ENCODE measurements at places on chromosomes 7 and 10. TPM values are rescaled to one million over a fixed set of nuclear protein-coding genes. Genes with fewer than 3 reads are reported as not detected.

GRCh38 chr10:87849001-87849400, 14.3 kb downstream of the KLLN start:
- H3K27ac ChIP-seq = no peak overlapping the region
- no peaks in the 10 kb centered on the region for H3K4me1 ChIP-seq
- no peak overlapping the region for H3K4me3 ChIP-seq
- H3K27me3 ChIP-seq = no peaks in the 10 kb centered on the region

DNA sequence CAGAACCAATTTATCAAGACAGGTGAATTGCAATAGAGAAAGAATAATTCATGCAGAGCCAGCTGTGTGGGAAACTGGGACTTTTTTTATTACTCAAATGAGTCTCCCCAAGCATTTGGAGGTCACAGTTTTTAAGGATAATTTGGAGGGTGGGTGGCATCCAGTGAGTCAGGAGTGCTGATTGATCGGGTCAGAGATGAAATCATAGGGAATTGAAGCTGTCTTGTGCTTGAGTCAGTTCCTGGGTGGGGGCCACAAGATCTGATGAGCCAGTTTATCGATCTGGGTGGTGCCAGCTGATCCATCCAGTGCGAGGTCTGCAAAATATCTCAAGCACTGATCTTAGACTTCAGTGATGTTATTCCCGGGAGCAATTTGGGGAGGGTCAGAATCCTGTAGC, 9.9 kb upstream of the MYO1G start:
- no peak overlapping the region for H3K4me3 ChIP-seq
- no peaks in the 10 kb centered on the region for H3K27me3 ChIP-seq
- peaks cover 1% of the 10 kb centered on the region for H3K4me1 ChIP-seq
- no peak overlapping the region for H3K27ac ChIP-seq
- no peak for DNase-seq

Gene GNGT1
- total RNA-seq = not detected

GRCh38 chr7:50679218-50680007, 103.3 kb downstream of the GRB10 start:
- no peaks in the 10 kb centered on the region for H3K4me1 ChIP-seq
- H3K27ac ChIP-seq = no peak overlapping the region
- DNase-seq = no peak
- no peak overlapping the region for H3K4me3 ChIP-seq
- no peaks in the 10 kb centered on the region for H3K27me3 ChIP-seq
- H3K36me3 ChIP-seq = no peaks in the 10 kb centered on the region

DNA sequence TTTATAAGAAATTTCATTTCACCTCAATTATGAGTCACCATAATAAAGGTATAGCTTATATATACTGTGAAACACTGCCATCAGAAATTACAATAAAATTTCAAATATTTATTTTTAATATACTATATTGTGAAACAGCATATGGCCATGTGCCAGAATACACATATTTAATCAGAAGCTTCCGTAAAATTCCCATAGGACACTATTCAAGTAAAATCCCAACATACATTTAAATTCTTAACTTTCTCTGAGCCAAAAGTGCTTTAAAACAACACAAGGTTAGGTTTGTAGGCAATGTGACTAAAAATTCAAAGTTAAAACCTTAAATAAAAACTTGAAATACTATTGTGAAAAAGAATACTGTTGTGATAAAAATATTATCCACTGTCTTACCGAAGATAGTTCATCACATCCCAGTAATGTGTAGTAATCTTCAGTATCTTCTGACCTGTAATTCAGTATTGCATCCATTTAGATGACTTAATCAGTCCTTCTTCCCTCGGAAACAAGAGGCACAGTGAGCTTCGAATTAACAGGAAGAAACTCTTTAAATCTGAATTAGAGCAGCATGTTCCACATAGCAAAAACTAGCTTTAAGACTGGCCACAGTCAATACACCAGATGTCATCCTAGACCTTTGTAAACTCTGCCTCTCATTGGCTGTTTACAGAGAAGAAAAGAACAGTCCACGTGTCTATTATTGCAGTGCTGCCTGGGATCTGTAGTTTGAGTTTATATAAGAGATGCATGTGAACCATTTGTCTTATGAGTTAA, at the start of gene DNAJC12:
Gene DNAJC12 (minus strand): TSS at position 648 of the 774 bp plus-strand sequence. CDS start 177 bp downstream, at position 471.
- no peak for DNase-seq
- no peaks in the 10 kb centered on the region for H3K36me3 ChIP-seq
- H3K4me1 ChIP-seq = no peaks in the 10 kb centered on the region
- no peak within 1 kb of the TSS for H3K27ac ChIP-seq

Measured in aorta (tissue), 5 donors.